ENCODE measurements at places on chromosomes 5 and 9. TPM values are rescaled to one million over a fixed set of nuclear protein-coding genes. Genes with fewer than 3 reads are reported as not detected.

PCDHA10 gene
- 0.81 TPM for total RNA-seq

STPG3 gene
- total RNA-seq, result 3.1 TPM

DNA sequence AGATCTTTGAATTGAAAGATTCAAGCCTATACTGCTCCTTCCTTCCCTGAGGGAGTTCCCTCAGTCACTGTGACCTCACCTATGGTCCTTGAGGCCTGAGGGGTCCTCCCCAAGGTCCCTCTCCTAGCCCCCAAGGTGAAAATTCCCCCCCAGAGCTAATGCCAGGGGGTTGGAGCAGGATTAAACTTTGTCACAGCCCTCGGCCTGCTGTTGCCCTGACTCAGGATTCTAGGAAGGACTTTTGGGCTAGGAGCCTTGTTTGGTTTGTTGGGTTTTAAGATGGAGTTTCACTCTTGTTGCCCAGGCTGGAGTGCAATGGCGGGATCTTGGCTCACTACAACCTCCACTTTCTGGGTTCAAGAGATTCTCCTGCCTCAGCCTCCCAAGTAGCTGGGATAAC lies 123.2 kb downstream of the C5orf15 start:
- no peak for DNase-seq
- no peak overlapping the region for H3K27ac ChIP-seq
- no peak overlapping the region for H3K4me3 ChIP-seq
- no peaks in the 10 kb centered on the region for H3K36me3 ChIP-seq

DNA sequence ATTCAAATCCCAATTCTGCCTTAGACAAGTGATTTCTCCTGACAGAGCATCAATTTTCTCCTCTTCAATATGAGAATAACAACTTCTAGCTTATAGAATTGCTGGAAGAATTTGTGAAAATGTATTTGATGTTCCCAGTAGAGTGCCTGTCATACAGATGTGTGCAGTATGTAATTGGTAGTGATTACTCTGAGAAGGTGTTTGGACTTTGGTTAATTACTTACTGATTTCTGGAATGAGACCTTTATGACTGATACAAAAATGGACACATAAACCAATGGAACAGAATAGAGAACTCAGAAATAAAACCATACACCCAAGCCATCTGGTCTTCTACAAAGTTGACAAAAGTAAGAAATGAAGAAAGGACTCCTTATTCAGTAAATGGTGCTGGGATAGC lies 101.9 kb upstream of the TRIM32 start:
- no peak overlapping the region for H3K27ac ChIP-seq
- no peaks in the 10 kb centered on the region for H3K4me1 ChIP-seq
- no peak overlapping the region for H3K4me3 ChIP-seq
- H3K27me3 ChIP-seq, result no peaks in the 10 kb centered on the region

All from adrenal gland (tissue), 19 donors.